ENCODE measurements at places on chromosomes 4 and X.

GRCh38 chr4:26116057-26116456 lies 202.0 kb downstream of the SMIM20 start:
- DNase-seq = no peak

DNA sequence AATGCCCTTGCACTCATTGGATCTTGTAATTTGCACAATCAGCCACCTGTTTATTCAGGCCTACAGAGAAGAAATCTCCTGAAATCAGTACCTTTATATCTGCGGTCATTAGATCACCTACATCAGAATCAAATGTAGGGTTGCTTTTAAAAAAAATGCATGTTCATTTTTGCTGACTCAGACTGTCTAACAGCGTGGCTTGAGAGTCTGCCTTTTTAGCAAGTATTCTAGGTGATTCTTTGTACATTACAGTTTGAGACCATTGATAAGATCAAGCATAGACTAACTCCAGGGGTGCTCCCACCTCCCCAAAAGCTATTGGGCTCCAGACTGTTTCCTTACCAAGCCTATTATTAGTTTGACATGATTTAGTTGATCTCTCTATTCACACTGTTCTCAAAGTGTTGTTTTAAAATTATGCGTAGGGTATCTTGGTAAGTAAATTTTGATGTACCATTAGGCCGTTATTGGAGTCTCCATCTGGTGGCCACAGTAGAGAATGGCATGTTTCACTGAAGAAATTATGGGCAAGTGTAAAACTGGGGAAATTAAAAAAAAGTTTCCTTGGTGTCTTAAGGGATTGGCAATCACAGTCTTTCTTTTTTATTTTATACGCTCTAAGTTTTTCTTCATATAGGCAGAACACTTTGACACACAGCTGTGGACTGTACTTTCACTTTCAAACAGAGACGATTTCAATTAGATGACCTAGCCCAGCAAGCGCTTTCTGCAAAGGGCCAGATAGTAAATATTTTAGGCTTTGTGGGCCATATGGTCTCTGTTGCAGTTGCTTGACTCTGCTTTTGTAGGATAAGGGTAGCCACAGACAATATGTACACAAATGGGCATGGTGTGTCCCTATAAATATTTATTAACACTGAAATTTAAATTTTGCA lies 33.7 kb upstream of the MSL3 start:
- DNase-seq = peak; percentile 6

DNA sequence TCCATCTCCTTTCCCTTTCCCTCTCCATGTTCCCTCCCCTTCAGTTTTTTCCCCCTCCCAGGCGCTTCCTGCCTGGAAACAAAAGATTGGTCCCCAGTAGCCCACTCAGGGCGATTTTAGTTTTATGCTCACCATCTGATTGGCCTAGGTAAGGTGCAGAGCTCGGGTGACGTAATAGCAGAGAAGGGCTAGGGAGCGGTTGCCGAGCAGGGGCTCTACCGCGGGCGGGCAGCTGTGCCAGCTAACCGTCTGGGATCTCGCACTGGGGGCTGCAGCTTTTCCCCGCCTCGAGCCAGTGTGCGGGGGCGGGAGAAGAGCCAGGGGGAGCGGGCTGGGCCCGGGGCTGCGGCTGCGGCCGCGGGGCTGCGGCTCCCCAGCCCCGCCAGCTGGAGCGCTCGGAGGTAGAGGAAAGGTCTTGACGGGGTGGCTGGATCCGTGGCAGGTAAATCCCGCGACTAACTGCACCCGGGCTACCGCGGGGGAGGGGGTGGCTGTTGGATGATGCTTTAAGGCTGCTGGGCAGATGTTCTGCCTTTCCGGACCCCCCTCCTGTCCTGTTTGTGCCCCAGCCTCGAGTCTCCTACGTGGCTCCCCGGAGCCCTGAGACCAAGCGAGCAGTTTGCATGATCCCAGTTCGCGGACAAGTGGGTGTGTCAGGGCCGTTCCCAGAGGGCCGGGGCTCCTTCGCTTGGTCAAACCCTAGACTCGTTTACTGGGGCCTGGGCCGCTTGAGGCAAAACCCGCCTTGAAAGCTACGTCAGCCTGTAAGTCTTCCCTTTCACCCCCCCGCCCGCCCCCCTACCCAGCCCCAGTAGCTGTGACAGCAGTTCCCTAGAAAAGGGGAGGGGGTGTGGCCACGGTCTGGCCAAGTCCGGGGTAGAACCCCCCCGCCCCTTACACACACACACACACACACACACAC lies at the start of gene PAK3:
PAK3 (plus strand) TSS at position 218 of the 922 bp plus-strand sequence. CDS start 26,913 bp downstream, outside the sequence.
- no peak for DNase-seq

DNA sequence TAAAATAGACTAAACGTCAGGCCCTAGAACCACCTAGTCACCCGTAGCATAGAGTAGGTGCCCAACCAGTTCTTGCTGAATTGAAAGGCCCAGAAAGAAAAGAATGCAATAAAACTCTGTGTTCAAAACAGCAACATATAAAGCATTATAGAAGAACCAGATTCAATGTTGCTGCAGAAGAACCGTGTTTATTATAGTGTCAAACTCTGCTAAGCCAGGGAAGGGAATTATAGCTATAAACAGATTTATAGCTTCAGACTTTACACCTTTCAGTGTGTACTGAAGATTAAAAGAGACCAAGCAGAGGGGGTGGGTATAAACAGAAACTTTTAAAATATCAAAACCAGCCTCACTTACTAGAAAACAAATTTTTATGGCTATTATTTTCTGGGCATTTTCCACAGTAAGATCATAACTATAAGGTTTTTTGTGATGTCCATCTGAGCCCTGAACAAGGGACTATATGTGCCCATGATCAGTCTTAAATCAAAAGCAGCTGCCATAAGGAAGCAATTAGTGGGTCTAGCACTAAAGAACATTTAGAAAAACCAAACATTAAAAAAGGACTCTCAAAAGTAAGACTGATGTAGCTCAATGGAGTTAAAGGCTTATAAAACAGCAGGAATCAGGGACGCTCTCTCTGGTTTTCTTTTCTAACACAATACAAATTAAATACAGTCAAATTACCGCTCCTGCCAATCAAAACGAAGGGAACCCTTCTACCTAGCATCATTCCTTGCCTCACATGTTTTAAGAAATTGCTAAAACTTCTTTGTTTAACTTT lies 219.7 kb upstream of the ETNPPL start:
- no peak for DNase-seq

DNA sequence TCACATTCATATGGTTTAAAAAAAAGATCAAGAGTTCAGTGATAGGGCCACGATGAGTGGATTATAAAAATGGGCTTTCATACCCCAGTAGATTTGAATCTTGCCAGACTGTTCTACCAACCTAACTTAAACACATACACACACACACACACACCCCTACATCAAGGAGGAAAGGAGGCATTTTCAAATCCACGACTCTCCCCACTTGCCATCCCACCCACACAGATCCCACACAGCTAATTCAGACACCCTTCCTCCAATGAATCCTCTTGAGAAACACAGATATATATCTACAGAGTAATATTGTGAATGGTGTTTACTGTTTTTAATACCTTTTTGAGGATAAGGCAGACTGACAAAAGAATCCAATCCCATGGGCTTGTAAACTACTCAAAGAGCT lies 16.8 kb downstream of the SUPT20HL1 start:
- DNase-seq = no peak

DNA sequence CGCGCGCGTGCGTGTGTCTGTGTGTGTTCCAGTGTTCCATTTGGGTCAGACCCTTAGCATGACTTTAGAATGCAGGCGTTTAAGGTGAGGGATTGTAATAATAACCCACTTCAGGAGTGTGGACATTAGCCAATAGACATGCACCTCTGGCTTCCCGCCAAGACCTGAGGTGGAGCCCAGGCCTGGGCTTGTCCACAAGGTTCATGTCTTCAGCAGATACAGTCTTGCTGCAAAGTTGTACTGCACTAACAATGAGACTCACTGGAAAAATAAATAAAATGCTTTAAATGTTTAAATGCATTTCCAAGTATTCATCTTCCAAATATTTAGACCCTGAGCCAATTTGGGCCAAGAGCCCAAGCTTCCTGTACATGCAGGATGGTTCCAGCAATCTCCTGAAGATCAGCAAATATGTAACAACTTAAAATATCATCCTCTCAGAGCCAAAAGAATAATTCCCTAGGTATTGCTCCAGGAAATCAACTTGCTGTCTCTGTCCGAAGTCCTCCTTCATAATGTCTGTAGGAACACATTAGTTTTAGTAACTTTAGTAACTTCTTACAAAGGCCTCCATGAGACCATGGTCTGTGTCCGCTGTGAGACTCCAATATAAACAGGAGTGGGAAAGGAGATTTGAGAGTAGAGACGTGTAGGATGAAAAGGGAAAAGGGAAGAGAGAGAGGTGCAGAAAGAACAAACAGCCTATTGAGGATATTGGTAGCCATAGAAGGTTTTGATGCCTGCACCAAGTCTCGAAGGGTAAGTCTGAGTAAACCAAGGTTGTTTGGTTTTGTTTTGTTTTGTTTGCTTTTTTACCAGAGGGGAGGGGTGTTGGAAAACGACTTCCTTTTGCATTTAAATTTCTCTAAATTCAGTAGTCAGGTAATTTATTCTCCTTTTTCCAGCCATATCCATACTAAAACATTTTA lies 98.5 kb upstream of the KLF3 start:
- peak; percentile 71 for DNase-seq

- no peak for DNase-seq
Observed at GRCh38 chrX:120147537-120147936, 10.9 kb upstream of the RHOXF2 start.

DNA sequence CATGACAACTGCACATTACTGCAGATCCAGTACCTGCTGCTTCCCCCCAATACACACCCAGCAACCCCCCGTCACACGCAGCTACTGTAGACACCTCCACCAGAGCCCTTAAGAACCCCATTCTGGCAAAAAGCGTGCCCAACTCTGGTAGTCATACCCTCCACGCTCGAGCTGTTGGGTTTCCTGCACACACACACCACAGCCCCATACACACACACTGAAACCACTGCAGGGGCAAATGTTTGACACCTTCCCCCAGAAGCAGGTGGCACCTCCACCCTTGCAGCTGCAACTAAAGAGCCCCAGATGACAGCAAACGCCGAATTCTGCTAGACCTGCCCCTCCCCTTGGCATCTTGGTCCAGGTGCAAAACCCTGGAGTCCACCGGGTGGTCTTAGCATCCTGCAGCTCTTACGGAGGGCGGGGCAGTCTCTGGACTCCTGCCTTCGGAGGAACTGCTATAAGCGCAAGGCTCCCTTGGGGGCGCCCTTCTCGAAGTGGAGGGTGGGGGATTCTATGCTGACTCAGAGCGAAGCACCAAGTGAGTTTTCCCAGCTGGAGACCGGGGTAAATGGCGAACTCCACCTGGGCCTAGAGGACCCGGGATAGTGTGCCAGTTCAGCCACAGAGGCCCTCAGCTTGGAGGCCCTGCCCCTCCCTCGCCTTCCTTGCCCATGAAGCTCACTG lies 1.5 kb downstream of the FRMPD3 start:
- DNase-seq = peak; percentile 1

DNA sequence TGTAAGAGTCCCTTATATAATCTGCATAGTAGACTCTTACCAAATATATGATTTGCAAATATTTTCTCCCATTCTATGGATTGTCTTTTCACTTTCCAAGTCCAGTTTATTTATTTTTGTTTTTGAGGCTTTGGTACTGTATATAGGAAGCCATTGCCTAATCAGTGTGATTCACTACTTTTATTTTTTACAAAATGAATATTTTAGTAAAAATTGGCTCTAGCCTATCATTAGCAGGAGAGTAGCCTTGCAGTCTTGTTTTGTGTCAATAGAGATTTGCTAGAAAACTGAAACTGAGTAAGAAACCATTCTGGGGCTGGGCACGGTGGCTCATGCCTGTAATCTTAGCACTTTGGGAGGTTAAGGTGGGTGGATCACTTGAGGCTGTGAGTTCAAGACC lies 199.9 kb upstream of the MAB21L2 start:
- no peak for DNase-seq

- no peak for DNase-seq
Observed at GRCh38 chrX:143270317-143270716, 244.6 kb downstream of the SPANXN4 start.

DNA sequence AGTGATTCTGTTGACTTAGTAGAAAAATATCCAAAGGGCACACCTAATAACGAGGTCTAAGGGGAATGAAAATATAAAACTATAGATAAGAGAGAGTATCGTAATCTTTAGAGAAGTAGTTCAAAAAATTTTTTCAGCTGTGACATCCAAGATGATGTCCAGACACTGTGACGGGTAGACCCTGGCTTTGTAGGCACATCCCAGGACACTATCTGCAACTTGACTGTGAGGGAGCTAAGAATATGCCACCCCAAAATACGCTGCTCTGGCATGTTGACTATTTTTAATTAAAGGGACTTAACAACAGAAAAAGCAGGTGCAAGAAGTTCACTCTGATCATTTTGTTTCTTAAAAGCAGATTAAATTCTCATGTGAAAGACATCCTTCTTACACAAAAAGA lies 89.5 kb downstream of the CLCN4 start:
- no peak for DNase-seq

DNA sequence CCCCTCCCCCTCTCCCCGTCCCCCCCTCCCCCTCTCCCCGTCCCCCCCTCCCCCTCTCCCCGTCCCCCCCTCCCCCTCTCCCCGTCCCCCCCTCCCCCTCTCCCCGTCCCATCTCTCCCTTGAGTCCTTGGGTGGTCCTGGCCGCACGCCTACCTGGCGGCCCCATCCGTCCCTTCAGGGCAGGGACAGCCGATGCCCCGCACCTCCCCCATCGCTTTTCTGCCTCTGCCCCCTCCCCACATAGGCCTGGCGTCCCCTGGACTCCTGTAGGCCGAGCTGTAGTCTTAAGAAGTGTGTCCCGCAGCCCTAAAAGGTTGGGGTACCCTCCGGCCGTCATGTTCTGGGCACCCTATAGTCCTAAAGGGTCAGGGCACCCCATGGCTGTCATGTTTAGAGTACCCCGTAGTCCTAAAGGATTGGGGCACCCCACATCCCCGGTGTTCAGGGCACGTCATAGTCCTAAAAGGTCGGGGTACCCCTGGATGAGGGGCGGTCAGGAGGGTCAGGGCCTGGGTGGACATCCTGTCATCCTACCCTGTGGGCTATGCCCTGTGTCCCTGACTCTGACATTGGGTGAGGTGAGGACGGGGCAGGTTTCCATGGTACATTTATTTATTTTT lies 10.8 kb upstream of the GTPBP6 start:
- no peak for DNase-seq
